Stimulated activated CD8-positive, alpha-beta memory T cell treated with anti-CD3 and anti-CD28 coated beads, Interleukin-2, amount 100 ng/mL, for 1 hour (primary cell): ENCODE measurements at places on chromosomes 6 and 20.

- DNase-seq, result no peak
Observed at GRCh38 chr6:148967541-148967956, 220.7 kb downstream of the UST start.

- DNase-seq, result no peak
Observed at GRCh38 chr6:131107151-131107550, 28.1 kb upstream of the AKAP7 start.

- DNase-seq, result no peak
Observed at GRCh38 chr6:98769546-98769945, 64.8 kb upstream of the POU3F2 start.

- no peak for DNase-seq
Observed at GRCh38 chr6:139853302-139853992, 479.0 kb upstream of the CITED2 start.

- DNase-seq, result no peak
Observed at GRCh38 chr6:24898676-24899075, 37.1 kb downstream of the RIPOR2 start.

GRCh38 chr6:37974943-37975342 is 155.4 kb downstream of the ZFAND3 start:
- DNase-seq, result no peak

GRCh38 chr6:31116661-31117385 is 2.2 kb downstream of the PSORS1C1 start:
- DNase-seq, result no peak

GRCh38 chr6:72861059-72861458 is 239.2 kb downstream of the KCNQ5 start:
- no peak for DNase-seq

- no peak for DNase-seq
Observed at GRCh38 chr6:155106456-155107115, 111.5 kb downstream of the TIAM2 start.
